Activated CD4-positive, alpha-beta T cell treated with anti-CD3 and anti-CD28 coated beads for 24 hours (primary cell): ENCODE measurements at places on chromosomes 2 and 18.

DNA sequence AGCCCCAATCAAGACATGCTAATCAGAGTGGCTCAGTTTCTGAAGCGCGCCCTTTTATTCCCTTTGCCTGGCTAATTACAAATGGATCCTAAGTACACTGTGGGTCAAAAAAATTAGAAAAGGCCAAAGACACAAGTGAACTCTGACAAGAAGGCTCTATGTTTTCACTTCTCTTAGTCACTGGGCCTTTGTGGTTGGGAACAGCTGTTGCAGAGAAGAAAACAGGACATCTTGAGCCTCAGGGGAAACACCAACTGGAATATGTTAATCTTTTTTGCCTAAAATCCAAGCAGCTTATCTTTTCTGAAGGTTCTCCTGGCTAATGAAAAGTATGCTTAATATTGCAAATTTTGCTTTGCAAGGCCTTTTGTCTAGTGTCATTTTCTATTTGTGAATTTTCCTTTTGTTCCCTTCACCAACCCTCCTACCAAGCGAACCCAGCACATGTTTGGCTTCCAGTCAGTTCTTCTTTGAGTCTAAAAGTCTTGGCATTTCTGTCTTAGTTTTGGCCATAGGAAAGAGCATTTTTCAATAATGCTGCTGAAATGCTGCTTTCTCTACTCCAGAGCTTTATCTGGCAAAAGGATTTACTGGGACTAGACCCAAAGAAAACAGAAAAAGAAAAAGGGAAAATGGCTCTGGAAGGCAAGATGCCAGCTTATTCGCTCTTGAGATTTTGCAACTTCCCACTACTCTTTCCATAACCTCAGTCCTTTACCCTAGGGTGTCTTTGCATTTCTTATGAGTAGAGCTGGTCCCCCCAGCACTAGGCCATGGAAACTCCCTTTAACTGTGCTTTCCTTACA lies 440.2 kb upstream of the ST6GAL2 start:
- DNase-seq, result no peak

DNA sequence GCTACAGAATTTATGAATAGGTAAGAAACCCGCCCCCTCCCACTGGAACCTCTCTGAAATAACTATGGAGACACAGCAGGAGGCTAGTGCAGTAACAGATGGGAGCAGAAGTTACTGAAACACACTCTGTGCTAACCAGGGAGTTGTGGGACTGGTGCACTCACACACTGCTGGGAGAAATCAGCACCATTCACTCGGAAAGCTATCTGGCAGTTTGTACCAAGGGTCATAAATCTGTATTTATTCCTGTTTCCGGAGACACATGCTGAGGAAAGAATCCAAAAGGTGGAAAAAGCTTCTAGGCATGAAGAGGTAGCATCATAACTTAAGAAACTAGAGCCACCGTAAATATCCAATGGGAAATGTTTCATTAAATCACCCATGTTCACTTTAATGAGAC lies 39.9 kb downstream of the TGFA start:
- DNase-seq, result no peak

DNA sequence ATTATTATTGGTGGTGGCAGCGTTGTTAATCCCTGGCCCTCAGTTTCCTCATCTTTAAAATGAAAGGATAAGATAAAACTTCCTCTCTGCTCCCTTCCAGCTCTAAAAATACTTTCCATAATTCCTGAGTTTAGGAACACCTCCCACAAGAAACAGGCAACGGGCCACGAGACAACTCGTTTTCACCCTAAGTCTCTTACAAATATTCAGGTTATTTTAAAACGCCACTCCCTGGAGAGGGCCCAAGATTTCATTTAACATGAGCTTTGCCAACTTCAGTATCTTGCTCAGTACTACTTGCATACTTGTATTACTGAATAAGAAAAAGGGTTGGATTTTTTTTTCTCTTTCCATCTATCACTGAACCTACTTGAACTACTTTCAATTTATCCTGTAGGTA lies 611.1 kb upstream of the FANCL start:
- DNase-seq, result no peak

DNA sequence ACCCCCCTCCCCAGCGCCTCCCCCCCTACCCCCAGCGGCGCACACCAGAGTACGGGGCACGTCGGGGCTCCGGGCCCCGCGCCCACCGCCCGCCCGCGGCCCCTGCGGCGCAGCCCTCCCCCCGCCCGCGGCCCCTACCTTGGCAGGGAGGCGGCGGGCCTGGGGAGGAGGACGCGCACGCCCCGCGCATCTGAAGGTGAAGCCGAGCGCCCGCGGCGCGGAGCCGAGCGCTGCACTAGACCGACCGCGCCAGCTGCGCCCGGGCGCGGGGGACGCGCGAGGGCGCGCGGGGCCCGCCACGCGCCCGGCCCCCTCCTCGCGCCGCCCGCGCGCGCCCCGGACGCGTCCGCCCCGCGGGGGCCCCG lies at the start of gene ZNF516:
TSS of gene ZNF516 (minus strand) at position 237 of the 365 bp plus-strand sequence. CDS start 52,188 bp downstream, outside the sequence.
- no peak for DNase-seq

DNA sequence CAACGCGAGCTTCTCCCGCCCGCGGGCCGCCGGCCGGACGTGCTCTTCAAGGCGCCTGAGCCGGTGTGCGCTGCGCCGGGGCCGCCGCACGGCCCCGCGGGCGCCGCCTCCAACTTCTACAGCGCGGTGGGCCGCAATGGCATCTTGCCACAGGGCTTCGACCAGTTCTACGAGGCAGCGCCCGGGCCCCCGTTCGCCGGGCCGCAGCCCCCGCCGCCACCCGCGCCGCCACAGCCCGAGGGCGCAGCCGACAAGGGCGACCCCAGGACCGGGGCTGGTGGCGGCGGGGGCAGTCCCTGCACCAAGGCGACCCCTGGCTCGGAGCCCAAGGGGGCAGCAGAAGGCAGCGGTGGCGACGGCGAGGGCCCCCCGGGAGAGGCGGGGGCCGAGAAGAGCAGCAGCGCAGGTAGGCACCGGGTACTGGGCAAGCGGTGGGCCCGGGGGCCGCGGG lies 676 bp downstream of the HOXD11 start:
- DNase-seq, result no peak
